Activated naive CD8-positive, alpha-beta T cell treated with anti-CD3 and anti-CD28 coated beads, Interleukin-2, amount 50 U/mL, for 16 hours (primary cell): ENCODE measurements at places on chromosomes 2 and 18.

DNA sequence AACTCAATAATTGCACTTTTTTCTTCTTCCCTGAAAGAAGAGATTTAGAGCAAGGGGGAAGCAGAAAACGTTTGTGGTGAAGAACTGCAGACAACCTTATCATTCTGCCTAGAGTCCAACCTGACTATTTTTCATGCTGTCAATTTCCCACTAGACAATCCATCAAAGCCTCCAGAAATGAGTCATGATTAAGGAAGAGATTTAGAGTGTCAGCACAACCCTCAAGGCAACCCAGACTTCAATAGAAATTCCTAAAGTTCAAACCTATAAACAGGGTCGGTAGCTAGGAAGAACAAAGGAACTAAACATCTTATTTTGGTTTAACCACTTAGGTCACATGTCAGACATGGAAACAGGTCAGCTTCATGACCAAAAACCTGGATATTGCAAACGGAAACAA is 86.9 kb downstream of the SLC25A12 start:
- no peak for DNase-seq

DNA sequence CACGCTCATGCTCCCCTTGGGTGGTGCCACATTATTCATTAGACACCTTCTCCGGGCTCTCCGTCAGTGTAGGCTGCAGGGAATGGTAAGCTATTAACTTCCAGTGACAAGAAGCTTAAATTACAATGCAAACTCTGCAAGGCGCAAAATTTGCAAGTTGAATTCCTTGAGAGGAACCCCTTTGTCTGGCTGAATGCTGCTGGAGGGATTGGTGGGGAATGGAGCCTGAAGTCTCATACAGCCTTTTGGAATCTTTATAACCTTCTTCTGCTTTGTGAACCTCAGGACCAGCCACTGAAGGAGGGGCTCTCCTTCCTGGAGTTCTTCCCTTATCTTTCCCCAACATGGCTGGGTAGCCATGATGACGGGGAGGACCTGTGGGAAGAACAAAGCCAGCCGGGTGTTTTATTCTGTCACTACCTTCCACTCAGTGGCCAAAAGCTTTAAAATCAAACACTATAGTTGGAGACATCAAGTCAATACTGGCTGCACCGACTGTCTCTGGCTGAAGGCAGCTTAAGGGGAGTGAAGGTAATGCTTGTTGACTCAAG is 220.9 kb upstream of the EPHA4 start:
- no peak for DNase-seq

- no peak for DNase-seq
Observed at GRCh38 chr2:70501728-70502127, 51.9 kb downstream of the TGFA start.

- no peak for DNase-seq
Observed at GRCh38 chr18:77750006-77750405, 500.4 kb downstream of the GALR1 start.

DNA sequence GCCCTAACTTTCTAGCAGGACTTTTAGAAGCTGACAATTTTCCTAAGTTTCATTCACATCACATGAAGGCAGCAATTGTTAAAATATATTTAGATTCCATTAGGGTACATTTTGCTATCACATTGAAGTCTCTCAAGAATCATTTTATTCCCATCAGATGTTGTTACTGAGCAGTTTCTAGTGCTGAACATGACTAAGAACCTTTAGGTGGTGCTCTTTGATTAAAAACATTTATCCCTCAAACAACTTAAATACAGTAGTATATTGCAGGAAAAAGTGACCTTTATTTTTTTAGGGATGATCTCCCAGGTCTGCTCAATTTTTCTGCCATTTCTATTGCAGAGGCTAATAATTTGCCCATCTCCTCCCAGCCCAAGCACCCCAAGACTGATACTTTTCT is 22.9 kb upstream of the NARS1 start:
- DNase-seq = no peak

- peak; percentile 6 for DNase-seq
Observed at GRCh38 chr2:191218292-191218898, 26.8 kb upstream of the MYO1B start.

DNA sequence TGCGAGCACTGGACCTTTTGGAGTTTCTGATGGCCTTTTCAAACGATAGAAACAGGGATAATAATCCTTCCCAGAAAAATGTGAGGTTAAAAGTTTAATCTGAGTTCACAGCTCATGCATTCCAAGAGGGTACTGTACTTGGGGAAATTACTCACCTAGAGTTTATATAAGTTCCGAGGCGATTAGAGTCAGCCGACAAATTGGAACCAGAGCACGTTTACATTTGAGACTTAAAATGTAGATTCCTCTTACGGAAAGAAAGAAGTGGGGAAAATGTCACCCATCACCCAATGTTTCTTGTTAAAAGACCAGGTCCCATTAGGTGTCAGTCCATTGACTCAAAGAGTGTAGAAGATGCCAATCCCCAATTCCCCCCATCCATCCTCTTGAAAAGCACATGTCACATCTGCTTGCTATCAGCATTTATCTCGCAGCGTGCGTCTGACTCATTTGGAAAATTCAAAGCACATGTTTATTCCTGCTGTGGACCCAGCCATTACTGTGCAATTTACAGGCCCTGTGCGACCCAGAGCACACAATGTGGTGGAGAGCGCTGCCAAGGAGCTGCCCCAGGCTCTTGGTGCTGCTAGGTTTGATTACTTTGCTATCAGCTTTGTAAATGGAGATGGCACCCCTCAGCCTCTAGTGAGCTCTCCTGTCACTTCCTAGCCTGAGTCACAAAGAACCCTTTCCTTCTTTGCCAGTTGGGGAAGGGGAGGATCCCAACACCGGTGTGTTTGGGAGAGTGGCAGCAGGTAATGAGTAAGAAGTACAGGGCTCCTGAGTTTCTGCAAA is 104.8 kb downstream of the COLEC12 start:
- no peak for DNase-seq

DNA sequence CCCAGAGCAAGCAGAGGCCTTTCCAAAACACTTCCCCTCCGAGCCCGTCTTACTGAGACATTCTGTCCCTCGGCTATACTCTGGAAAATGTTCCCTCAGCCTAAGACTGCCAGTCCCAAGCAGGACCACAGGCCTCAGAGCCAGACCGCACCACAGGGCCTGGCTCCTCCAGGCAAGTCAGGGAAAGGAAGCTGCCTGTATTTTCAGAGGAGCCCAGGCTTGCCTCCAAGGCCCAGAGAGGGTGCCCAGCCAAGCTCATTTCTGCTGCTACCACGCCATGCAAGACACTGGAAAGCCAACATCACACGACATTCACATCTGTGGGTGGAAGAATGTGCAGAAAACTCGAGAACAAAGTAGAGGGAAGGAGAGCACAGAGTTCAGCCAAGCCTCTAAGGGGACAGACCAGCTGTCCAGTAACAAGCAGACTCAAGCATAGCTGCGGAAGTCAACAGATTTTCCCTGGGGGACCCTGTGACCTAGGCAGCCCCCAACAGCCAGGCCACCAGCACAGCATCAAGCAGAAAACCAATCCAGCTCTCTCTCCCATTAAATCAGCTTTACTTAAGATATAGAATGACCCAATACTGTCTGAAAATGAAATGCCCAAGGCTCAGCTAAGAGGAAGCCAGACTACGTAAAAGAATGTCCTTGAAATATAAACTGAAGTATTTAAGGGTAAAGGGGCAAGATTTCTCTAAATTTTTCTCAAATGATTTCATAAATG is 123.9 kb downstream of the ZFP36L2 start:
- no peak for DNase-seq

DNA sequence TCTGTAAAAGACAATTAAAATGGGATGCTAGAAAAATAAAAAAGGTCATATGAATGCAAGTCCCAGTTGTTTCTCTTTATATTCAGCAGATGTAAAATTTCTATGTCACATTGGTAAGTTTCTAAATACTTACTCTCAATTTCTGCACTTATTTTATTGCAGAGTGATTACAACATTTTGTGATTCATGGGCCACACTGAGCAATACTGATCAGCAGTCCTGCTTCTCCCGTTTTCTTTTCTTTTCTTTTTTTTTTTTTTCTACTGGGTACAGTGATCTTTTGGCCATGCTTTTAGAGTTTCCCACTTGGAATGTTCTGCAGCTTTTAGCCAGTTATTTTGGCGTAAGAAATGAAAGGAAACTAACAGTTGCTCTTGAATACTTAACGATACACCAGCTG is 38.8 kb downstream of the LIMS1 start:
- no peak for DNase-seq

DNA sequence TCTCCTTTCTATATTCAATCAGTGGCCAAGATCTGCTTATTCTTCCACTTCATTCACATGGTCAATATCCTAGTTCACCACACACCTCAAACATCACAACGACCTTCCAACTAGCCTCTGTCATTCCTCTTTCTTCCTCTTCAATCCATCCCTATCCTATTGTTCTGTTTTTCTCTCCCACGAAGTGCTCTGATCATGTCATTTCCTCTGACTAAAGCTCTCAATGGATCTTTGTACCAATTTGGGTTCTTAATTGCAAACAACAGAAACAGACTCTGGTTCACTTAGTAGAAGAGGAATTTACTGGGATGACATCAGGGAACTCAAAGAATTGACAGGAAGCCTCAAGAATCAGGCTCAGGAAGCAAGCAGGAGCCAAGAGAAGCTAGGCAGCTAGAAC is 23.5 kb downstream of the WNT10A start:
- no peak for DNase-seq

GRCh38 chr2:238915596-238915995 is 67.7 kb downstream of the TWIST2 start:
- no peak for DNase-seq
